Non-pigmented ciliary epithelial cell (primary cell): ENCODE measurements at places on chromosomes 1 and 21.

GRCh38 chr1:55143684-55144083, 71.5 kb downstream of the USP24 start:
- DNase-seq: no peak

DNA sequence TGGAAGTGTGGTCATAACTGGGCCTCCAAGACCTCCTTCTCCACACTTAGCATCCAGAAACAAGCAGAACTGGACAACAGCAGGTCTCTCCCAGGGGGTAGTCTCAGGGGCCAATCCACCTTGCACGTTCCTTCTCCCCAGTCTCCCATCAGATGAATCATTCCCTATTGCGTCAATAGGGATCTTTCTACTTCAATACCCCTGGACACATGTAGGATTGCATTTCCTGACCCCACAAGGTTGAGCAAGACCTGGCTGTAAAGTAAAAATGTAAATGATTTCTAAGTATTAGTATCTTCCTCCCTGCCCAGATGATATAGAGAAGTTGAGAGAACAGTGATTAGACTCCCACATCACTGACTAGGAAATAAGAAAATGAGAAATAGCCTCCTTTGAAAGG, 224.5 kb upstream of the CSF3R start:
- no peak for DNase-seq

DNA sequence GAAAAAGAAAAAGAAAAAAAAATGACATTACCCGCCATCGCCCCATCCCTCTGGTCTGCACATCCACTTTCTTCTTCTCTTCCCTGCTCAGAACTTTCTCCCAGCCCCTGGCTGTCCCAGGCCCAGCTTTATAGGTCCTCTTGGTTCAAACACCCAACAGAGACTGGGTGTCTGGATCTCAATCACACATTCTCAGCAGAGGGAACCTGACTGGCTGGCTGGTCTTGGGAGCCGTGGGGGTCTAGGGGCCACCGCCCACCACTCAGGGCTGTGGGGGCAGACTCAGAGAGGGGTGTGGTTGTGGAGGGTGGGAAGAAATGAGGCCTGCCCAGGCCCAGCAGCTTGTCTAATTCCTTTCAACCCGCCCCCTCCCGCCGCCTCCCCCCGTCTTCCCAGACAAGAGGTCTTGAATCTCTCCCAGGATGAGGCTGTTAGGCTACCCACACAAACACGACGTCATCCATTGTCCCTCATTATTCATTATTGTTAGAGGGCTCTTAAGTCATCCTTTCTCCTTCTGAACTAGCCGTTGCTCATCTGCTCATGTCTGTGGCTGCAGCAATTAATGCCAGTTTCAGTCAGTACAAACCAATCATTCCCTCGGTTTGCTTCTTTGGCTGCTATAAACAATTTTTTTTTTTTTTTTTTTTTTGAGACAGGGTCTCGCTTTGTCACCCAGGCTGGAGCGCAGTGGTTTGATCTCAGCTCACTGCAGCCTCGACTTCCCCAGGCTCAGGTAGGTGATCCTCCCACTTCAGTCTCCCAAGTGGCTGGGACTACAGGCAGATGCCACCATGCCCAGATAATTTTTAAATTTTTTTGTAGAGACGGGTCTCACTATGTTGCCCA, 40.6 kb upstream of the CLIC4 start:
- no peak for DNase-seq

- DNase-seq: peak; percentile 81
Observed at GRCh38 chr1:17128361-17128760, 9.1 kb upstream of the PADI2 start.

GRCh38 chr1:205012391-205013140, 30.4 kb upstream of the CNTN2 start:
- no peak for DNase-seq

DNA sequence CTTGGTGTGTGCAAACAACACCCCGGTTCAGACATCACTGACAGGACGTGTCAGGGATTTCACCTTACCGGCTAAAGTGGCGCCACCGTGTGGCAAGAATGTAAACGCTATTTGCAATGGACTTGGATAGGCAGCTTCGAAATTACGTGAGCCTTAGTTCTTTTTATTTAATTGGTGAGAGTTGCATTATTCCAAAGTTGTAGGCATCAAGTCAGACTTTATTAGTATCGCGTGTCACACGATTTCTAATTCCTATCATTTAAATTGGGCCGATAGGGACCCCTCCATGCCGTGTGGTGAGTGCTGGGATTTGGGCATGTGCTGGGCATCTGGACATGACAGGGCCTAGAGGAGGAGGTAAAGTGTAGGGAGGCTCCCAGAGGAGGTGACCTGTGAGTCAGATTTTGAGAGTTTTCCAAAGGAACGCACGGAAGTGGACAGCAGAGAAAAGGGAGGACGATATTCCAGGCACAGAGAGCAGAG, 14.5 kb upstream of the CPT2 start:
- peak; percentile 42 for DNase-seq

DNA sequence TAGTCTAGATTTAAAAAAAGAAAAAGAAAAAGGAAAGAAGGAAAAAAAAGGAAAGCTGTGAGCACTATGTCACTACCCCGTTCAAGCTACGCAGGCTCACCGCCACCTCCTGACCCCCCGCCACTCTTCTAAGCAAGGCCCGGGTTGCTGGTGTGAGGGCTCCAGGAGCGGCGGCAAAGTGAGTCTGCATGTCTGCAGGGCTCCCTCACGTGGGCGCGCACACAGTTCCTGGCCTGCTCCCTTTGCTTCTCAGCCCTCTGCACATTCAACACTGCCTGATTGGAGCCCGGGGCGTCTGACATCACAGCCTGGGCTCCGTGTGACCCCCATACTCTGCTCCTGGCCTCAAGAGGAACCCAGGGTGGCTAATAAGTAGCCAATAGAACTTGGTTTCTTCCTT, 81.4 kb upstream of the TLR5 start:
- DNase-seq: no peak

DNA sequence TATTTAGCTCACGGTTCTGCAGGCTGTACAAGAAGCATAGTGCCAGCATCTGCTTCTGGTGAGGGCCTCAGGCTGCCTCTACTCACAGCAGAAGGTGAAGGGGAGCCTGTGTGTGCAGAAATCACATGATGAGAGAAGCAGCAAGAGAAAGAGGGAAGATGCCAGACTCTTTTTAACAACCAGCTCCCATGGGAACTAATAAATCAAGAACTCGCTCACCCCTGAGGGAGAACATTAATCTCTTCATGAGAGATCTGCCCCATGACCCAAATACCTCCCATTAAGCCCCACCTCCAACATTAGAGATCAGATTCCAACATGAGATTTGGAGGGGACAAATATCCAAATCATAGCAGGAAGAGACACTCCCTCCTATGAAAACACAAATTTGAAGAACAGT, 74.1 kb downstream of the OLFML2B start:
- no peak for DNase-seq

GRCh38 chr1:31154632-31155215, 85.0 kb downstream of the NKAIN1 start:
- DNase-seq: peak; percentile 11

DNA sequence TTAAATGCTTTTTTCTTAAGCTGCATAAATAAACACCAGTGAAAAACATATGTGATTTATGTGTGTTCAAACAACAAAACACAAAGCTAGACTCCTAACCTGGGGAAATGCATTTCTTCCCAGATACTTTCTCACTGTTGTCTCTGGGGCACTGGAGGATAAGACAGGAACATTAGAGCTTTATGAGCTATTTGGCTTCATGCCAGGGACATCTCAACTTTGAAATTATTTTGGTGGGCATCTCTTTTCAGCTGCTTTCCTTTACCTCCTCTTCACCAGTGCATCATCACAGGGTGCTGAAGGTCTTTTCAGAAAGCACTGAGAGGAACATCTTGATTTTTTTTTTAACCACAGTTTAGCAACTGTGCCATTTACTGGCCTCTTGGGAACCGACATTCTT, 212.9 kb downstream of the DNM3 start:
- no peak for DNase-seq

DNA sequence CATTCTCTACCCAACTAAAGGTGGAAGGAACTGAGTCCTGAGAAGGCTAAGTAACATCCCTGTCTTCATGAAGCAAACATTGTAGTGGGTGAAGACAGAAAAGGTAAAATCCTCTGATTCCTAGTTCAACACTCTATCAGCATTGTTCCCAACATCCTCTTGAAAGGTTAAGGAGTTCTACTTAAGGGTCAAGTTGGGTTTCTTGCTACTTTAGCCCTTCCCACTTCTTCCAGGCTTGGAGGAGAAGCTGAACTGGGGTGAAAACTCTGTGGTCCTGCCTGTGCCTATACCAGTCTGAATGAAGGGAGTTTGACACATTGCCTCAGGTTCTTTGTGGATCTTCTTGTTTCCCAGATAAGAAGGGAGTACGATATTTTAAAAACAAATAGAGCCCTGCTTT, 54.1 kb downstream of the ATP2B4 start:
- no peak for DNase-seq

GRCh38 chr1:53642215-53642555, 96.8 kb downstream of the GLIS1 start:
- DNase-seq: no peak

- DNase-seq: no peak
Observed at GRCh38 chr1:217230412-217230811, 400.5 kb downstream of the GPATCH2 start.

DNA sequence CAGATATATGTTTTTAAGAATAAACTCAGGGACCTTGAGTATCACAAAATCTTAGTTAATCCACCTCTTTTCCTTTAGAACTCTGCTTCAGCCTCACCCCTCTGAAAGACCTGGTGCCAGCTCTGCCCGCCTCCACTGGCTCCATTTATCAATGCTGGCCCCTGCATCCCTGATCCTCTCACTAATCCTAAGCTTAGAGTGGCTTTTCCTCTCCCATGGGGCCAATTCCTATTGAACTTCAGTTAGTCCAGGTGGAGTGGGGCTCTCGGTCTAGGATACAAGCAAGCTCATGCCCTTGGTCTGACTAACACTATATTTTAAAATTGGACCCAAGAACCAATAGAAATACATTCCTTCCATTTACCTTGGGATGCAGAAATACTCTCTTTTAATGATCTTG, 87.0 kb downstream of the RGS7 start:
- no peak for DNase-seq

DNA sequence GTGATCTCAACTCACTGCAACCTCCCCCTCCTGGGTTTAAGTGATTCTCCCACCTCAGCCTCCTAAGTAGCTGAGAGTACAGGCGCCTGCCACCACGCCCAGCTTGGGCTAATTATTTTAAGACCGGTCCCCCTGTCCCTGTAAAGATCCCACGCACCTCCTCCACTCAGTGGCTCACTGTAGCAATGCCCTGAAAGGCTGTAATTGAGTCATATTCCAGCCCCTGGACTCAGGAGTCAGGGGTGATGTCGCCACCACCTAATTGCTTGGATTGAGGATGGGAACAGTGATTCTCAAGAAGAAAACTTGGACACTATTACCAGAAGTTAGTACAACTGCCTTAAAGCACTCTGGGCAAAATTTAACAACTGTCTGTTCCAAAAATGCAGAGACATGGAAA, 3.1 kb upstream of the EDARADD start:
- DNase-seq: no peak

DNA sequence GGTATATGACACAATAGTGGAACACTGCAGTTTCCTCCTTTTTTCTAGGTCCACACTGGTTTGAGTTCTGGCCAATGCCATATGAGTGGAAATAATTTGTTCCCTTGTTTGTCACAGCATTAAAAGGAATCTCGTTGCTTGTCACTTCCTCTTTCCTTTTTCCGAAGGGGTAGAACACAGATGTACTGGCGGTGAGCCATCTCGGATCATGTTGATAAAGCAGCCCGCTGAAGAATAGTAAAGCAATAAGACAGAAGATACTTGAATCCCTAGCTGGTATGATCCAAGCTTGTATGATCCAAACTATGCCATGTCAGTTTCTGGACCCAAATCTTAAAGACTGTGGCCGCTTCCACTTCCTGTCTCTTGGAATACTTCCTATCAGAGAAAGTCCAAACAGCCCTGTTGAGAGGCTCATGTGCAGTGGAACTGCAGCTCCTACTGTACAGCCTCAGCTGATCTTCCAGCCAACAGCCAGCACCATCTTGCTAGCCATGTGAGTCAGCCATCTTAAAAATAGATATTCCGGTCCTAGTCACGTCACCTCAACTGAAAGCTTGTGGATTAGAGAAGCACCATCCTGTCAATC, 40.3 kb downstream of the CFHR5 start:
- DNase-seq: no peak

DNA sequence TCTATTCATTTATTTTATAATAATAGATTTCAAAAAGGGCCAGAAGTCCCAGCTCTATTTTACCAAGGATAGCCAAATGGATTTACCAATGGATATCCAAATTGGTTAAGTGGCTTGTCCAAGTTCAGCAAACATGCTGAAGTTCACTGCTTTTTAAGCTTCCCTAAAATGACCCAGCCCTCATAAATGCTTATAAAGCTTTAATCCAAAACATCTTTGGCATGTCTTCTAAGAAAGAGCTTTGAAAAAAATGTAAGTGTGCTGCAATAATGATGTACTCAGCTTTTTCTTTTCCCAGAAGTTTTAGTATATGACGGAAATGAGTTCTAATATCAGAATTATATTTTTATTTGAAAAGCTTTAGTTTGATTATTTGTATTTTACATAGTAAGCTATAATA, 451.5 kb upstream of the ADAMTS5 start:
- DNase-seq: no peak

DNA sequence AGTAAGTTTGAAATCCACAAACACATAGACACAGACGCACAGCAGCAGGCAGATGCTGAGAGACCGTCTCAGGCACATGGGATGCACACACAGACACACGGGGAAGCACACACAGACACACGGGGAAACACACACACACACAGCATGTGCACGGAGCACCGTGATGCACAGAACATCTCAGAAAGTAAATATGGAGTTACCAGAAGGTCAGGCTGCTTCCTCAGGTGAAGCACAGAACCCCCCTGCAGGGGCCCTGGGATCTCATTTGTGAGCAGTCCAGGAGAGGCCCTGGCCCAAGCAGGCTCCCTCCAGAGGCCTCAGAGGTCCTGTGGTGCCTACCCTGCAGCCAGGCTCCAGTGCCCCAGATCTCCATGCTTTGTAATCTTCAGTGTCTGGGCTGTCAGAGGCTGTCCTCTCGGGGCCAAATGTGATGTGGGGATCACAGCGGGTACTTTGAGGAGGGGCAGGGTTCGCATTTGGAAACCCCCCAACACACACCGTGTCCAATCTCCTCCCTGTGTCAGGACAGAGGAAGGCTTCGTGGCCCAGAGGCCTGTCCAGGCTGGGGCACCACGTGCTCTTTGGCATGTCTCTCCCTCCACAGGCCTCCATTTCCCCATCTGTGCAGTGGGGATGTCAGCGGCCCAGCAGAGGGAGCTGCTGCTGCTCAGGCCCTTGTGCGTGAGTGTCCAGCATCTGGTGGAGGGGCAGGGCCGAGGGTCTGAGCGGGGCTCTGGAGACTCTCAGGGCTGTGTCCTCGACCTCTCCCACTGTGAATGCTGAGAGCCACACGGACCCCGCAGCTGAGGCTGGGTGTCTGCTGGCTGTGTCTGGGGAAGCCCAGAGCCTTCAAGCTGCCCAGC, 23.0 kb upstream of the PRSS38 start:
- DNase-seq: no peak

- no peak for DNase-seq
Observed at GRCh38 chr21:42986125-42986783, 11.9 kb downstream of the PKNOX1 start.

DNA sequence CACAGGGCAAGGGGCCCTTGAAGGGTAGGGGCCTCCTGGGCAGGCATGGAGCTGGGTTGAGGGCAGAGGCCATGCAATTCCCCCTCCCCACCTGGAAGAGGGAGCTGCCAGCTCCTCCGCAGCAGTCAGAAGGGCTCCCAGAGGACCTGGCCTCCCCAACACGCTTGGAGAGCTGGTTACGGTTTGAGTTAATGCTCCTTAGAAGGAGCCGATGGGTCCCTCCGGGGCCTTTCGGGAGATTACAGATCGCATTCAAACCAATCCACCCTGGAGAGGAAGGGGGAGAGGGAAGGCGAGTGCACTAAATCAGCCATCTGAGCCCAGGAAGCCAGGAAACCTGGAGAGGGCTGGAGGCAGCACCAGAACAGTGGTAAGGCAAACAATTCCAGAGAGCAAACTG, 106.3 kb upstream of the CSF3R start:
- no peak for DNase-seq
